ENCODE measurements at places on chromosomes 16 and 17.
A peak's percentile ranks its signal among the peaks of the same experiment; 100 is the strongest.

DNA sequence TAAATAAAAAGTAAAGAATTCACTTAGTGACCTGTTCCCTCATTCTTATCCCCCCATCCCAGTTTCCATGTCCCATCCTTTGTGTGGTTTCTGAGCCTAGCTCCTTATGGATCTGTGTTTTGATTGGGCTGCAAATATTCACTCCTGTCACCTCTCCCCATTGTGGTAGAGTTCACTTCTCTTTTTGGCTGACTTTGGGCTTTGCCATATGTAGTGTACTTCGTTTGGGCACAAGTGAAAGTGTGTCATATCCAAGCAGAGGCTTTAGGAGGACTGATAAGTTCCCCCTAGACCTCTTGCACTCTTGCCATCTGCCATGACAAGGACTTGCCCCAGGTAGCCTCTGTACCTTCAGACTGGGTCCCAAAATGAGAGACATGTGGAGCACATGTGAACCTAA, 13.0 kb upstream of the DHRS7B start:
- H3K4me1 ChIP-seq: no peaks in the 10 kb centered on the region
- no peak overlapping the region for H3K27ac ChIP-seq
- no peak for DNase-seq

DNA sequence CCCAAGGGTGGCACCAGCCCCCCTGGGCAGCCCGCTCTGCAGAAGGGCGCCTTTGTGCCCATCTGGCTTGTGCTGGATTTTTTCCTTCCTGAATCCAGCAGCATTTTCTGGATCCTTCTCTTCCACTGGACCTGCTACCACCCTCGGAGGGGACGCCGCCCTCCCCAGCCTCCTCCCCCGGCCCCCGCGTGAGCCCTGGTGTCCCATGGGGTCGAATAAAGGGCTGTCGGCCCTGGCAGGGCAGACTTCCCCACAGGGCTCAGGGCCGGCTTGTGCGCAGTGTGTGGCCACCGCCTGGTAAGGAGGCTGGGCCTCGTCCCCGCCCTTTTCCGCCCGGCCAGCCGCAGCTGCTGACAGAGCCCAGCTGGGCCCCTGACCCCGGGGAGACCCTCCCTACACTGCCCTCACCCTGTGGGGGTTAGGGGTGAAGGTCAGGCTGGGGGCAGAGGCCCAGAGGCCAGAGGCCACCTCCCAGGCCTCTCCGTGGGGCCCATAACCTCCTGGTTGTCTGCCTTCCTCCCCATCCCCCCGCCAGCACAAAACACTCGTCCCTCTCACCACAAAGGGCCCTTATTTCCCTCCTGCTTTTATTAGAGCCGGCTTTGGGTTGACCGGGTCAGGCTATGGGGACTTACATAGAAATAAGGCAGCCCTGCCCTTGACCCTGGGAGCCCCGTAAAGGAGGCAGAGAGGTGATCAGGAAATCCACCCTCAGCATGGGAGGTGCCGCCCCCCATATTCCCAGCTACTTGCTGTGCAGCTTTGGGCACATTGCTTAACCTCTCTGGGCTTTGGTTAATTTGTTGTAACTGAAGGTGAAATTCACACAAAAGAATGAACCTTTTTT, 179.3 kb upstream of the CIBAR2 start:
- no peaks in the 10 kb centered on the region for H3K36me3 ChIP-seq
- H3K4me1 ChIP-seq: no peaks in the 10 kb centered on the region
- no peaks in the 10 kb centered on the region for H3K27me3 ChIP-seq
- H3K27ac ChIP-seq: no peak overlapping the region
- no peak for DNase-seq

- H3K36me3 ChIP-seq: no peaks in the 10 kb centered on the region
- peaks cover 11% of the 10 kb centered on the region for H3K27me3 ChIP-seq
- no peak for DNase-seq
- H3K4me1 ChIP-seq: peaks cover 25% of the 10 kb centered on the region
- H3K27ac ChIP-seq: no peak overlapping the region
Measured at GRCh38 chr17:60168654-60169053, 18.9 kb downstream of the CA4 start.

- peaks cover 4% of the 10 kb centered on the region for H3K27me3 ChIP-seq
- no peak overlapping the region for H3K4me3 ChIP-seq
- no peak overlapping the region for H3K27ac ChIP-seq
- H3K4me1 ChIP-seq: peaks cover 4% of the 10 kb centered on the region
- no peak for DNase-seq
Measured at GRCh38 chr16:78768226-78768625, 668.8 kb downstream of the WWOX start.

- H3K4me3 ChIP-seq: no peak overlapping the region
- DNase-seq: no peak
- peaks cover 3% of the 10 kb centered on the region for H3K27me3 ChIP-seq
- H3K36me3 ChIP-seq: no peaks in the 10 kb centered on the region
Measured at GRCh38 chr17:11807606-11808005, 189.7 kb downstream of the ZNF18 start.

DNA sequence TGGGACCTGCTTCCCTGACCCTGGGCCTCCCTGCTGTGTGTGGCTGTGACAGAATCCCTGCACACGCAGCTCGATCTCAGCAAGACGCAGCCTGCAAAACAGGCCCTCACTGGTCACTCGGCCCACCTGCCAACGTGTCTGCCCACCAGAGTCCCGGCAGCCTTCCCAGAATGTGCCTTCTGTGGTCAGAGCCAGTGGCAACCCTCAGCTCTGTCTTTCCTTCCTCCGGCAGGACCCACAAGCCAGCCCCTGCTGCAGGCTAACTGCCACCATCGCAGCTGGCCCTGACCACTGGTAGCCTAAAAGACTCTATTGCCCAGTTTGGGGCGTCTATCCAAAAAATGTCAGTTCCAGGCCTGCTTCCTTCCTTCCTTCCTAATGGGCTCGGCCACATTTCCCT, 83.2 kb downstream of the LITAF start:
- H3K4me3 ChIP-seq: no peak overlapping the region
- H3K27ac ChIP-seq: no peak overlapping the region
- no peaks in the 10 kb centered on the region for H3K36me3 ChIP-seq
- no peaks in the 10 kb centered on the region for H3K27me3 ChIP-seq
- H3K4me1 ChIP-seq: no peaks in the 10 kb centered on the region

DNA sequence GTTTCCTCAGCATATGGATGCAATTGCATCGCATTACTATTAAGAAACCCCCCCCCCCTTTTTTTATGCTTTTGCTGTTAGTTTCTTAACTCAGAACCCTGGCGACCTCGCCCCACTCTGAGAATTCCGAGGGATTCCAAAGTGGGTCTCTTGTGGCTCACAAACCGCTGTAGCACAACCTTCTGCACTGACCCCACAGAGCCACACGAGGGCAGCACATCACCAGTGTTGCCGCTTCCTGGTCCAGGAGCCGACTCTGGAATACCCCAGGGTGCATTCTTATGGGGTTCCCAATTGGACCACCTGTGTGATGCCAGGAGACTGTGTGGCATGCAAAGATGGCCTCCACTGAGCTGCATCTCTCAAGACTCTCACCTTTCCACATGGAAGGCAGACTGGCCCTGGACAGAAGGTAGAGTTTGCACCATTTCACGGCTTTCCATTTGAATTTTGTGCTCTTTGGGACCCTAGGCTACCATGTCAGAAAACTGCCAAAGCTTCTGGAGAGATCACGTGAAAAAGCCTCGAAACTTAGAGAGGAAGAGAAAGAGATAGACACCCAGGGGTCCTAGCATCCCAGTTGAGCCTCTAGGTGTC, 432.7 kb upstream of the ASIC2 start:
- H3K4me3 ChIP-seq: no peak overlapping the region
- DNase-seq: peak; percentile 13
- peaks cover 34% of the 10 kb centered on the region for H3K27me3 ChIP-seq
- H3K27ac ChIP-seq: no peak overlapping the region
- no peaks in the 10 kb centered on the region for H3K4me1 ChIP-seq
- H3K36me3 ChIP-seq: no peaks in the 10 kb centered on the region

DNA sequence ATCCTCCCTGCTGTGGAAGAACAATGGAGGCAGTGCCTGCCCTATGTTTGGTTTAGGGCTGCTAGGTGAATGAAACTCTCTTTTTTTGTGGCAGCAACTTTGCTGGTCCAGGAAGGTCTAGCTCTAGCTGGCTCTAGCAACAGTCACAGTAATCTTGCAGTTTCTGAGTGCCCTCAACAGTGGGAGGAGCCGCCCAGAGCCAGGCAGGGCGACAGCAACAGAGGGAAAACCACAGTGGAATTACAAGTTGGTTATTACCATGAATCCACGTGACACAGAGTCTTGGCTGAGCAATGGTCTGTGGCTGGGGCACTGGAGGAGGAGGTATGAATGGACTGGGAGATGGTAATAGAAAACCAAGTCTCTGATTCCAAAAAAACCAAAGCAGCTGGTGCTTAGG, 10.3 kb downstream of the HSPB9 start:
- peak overlapping the region; percentile 54 for H3K27ac ChIP-seq
- peaks cover 18% of the 10 kb centered on the region for H3K36me3 ChIP-seq
- H3K27me3 ChIP-seq: no peaks in the 10 kb centered on the region
- H3K4me1 ChIP-seq: peaks cover 57% of the 10 kb centered on the region
- peak; percentile 36 for DNase-seq

Measured in activated naive CD8-positive, alpha-beta T cell treated with anti-CD3 and anti-CD28 coated beads for 36 hours (primary cell).